ENCODE measurements at places on chromosomes 16 and 17. TPM values are rescaled to one million over a fixed set of nuclear protein-coding genes. Genes with fewer than 3 reads are reported as not detected.

The CD300E gene
- not detected for total RNA-seq

The SHCBP1 gene
- 6.9 TPM for total RNA-seq

The C16orf87 gene
- 24.6 TPM for total RNA-seq

The ENPP7 gene
- not detected for total RNA-seq

DNA sequence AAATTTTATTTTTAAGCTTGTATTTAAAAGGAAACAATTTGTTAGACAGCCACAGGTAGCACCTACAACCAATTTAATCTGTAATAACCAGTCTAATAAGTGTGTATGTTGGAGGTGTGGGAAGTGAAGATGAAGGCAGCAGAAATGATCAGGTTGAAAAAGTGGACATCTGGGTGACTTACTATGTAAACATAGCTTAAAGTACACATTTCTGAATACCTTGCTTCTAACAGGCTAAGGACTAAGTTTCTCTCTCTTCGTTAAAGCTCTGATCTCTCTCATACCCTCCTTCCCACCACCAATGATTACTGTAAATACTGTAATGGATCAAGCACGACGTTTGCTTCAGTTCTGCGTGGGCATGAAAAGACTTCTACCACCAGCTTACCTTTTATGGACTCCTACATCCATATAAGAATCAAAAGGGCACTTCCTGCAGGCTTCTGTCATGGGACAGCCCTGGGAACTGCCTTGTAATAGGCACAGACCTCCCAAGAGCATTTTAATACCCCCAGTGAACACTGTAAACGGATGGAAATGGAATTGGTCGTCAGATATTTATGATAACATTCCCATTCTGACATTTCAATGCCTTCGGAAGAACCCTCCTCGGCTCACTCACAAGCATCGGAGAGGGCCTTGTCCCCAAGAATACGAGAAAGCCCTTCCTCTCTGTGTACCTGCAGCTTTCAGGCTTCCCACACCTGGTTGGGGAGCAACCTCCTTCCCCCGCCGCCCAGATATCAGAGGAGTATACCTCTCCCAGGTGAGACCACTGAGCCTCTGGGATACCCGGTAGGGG is 700 bp downstream of the CCDC43 start:
- DNase-seq = no peak

- DNase-seq = no peak
Observed at GRCh38 chr17:9598661-9599060, 22.2 kb downstream of the CFAP52 start.

- DNase-seq = no peak
Observed at GRCh38 chr17:6713130-6713917, at the start of gene SLC13A5. TSS of gene SLC13A5 (minus strand) at chr17:6713369. CDS start at chr17:6713333, 36 bp downstream.

DNA sequence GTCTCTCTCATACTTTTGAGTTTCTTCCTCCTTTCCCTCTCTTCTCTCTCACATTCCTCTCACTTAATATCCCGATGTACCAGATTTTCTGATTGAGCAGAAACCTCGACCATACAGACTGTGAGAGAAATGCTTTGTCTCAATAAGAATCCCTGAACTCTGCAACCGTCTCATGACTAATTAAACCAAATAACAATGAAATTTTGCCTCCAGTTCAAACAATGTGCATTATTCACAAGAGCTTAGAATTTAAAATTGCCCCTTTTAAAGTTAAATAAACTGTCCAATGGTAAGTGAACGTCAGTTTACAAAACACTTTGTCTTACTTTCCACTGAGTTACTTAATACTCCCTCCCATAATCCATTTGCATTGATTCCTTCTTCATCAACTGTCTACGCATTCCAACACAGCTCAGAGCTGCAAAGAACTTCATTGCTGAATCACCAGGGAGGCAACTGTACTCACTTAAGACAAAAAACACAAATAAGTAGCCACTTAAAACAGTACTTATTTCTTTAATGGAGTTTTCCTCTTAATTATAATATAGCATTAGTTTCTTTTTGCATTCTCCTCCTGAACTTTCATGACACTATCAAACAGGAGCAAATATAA is 4.9 kb downstream of the CDH11 start:
- no peak for DNase-seq

- DNase-seq = no peak
Observed at GRCh38 chr17:75730065-75730464, 8.8 kb downstream of the ITGB4 start.

GRCh38 chr16:57148481-57148880 is 37.4 kb downstream of the PSME3IP1 start:
- no peak for DNase-seq

- DNase-seq = no peak
Observed at GRCh38 chr17:44367231-44367979, 3.8 kb upstream of the FAM171A2 start.

DNA sequence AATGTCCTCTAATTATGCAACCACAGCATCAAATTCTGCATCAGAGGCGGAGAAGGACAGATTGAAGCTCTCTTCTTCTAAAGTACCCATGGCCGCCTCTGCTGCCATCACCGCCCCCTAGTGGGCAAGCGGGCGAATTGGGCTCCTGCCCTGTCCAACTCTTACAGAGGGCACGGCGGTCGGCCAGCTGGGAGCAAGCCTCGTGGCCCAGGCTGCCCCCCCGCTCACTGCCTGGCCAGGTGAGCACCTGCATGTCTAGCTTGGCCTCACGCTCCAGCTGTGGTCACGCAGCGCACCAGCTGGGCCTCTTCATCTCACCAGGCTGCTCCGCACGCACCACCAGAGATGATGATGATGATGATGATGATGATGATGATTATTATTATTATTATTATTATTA is 146.1 kb upstream of the TOM1L1 start:
- no peak for DNase-seq

DNA sequence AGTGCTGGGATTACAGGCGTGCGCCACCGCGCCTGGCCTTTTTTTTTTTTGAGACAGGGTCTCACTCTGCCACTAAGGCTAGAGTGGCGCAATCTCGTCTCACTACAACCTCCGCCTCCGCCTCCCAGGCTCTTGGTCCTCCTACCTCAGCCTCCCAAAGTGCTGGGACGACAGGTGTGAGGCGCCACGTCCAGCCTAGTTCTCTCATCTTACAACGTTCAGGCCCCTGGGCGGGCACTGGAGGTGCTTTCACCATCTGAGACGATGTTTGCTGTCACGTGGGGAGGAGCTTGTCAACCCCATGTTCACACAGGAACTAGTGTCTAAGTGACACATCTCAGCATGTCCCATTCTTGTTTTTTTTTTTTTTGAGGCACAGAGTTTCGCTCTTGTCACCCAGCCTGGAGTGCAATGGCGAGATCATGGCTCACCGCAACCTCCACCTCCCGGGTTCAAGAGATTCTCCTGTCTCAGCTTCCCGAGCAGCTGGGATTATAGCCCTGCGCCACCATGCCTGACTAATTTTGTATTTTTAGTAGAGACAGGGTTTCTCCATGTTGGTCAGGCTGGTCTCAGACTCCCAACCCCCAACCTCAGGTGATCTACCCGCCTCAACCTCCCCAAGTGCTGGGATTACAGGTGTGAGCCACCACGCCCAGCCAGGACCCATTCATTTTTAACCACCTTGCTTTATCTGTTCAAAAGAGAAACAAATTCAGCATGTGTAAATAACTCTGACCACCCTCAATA is 5.2 kb upstream of the FANCA start:
- no peak for DNase-seq
